Activated T-helper 1 cell treated with anti-CD3 and anti-CD28 coated beads, Interleukin-2, amount 50 U/mL, for 16 hours (primary cell): ENCODE measurements at places on chromosomes 16 and 17.

DNA sequence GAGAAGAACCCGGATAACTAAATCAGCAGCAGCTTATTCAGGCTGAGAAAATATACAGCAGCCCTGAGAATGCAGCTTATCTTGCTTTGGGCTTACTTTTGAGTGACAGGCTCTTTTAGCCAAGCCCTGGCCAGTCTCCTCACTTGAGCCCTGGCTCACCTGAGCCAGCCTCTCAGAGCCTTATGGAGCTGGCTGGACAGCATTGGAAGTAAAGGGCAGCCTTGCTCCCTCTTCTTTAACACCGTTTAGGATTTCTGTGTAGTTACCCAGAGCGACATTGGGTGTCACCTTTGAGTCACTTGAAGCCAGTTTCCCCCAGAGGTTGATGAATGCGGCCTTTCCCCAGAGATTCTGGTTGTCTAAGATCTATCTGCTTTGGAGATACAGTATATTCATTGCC lies 7.7 kb upstream of the NPIPB2 start:
- no peak for DNase-seq

GRCh38 chr17:9009096-9009495 lies 12.2 kb upstream of the NTN1 start:
- DNase-seq: no peak

DNA sequence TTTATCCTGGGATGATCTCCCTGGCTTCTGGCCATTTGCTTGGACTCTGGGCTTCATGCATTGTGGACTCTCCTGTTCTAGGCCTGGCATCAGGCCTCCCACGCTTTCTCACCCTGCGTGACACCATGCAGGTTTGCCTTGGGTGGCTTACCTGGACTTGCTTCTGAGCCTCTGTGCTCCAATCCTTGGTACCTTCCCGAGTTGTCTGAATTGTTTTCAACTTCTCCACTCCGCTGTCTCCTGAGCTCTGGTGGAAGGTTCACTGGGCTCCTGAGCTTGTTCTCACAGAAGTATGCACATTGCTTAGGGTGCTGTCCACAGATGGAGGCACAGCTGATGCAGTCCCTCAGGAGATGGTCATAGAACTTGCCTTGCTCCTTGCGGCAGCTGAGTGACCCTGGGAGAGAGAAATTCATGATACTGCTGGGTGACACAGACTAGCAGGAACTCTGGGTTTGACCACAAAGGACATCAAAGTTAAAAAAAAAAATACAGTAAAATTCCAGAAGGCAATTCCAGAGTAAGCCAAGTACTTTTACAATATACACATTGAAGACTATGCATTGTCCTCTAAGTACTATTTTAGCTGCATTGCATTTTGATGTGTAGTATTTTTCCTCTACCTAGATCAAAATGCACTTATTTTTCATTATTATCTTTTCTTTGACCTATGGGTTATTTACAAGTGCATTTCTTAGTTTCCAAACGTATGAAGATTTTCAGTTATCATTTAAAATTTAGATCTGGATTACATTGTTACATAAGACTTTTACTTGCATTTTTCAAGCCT lies 23.1 kb downstream of the TNFRSF13B start:
- no peak for DNase-seq

DNA sequence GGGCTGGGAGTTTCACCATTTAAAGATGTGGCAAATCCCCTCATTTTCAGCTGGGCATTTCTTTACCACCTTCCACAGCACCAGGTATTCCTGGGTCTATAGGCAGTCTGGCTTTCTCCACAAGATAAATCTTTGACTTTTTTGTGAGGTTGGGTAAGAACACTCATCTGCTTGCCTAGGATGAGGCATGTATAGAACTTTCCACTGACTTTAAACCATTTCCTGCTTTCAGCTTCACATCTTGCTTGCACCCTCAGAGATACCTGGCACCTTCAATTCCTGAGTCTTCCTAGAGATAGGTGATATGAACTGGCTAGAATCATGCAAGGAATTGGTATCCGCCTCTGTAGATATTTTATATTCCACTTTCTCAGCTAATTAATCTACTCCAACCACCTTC lies 27.9 kb downstream of the SMURF2 start:
- no peak for DNase-seq

- DNase-seq: no peak
Measured at GRCh38 chr16:4277987-4278513, 5.2 kb upstream of the TFAP4 start.

DNA sequence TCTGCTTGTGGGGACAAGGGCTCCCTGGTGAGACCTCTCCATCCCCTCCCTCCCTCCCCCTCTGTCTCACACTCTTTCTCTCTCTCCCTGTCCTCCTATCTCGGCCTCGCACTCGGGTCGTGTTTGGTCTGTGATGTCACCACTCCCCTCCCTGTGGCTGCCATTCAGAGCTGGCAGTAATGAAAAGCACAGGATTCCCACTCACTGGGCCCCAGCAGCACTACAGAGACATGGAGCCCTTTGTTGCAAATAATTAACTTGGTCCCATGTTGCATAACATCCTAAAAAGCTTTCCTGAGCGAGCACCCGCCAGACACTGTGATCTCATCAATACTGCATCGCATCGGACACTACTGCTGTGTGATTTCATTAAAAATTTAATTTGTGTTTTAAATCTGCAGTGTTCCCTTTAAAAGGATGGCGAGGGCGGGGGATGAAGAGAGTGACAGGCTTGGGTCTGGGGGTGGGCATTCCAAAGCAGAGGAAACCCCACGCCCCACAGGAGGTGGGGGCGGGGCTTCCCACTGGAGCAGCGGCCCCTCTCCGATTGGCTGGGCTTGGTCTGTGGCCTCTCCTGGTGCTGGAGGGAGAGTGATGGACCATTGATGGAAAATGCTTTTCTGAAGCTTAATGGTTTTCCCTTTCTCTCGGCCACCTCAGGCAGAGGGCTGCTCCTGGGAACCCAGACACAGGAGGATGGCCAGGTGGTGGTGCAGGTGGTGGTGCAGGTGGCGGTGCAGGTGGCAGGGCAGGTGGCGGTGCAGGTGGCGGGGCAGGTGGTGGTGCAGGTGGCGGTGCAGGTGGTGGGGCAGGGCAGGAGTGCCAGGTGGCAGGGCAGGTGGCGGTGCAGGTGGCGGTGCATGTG lies 15.3 kb upstream of the NPTX1 start:
- no peak for DNase-seq

DNA sequence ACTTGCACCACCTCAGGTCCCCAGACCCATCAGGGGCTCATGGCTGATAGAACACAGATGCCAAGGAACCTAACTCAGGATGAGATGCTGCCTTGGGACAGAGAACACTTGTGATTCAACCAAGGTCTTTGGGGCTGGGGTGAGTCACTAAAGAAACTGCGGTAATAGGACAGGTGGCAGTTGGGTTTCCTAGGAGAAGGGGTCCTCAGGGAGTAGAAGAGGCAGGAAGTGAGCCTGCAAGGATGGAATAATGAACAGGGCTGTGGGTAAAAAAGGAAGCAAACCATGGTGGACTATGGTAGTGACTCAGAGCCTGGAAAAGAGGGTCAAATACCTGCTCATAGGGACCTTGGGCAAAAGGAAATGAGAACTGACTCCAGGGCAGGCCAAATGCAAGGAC lies 6.5 kb upstream of the PNPO start:
- DNase-seq: no peak

- peak; percentile 85 for DNase-seq
Measured at GRCh38 chr17:42107597-42108576, 4.6 kb downstream of the DHX58 start.

DNA sequence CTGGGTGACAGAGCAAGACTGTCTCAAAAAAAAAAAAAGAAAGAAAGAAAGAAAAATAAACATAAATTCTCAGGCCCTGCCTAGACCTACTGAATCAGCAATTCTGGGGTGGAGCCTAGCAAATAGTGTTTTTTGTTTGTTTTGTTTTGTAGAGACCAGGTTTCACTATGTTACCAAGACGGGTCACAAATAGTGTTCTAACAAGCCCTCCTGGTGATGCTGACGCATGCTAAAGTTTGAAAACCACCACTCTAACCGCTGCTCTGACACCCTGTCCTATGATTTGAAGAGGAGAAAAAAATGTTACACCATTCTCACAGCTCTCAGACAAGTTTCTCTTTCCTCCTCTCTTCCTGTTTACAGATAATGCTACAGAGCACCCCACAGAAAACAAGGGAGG lies 1.5 kb downstream of the MRPL10 start:
- peak; percentile 29 for DNase-seq

- no peak for DNase-seq
Measured at GRCh38 chr17:39667262-39667944, 850 bp upstream of the PNMT start.

- DNase-seq: no peak
Measured at GRCh38 chr16:56324406-56324805, 100.9 kb downstream of the AMFR start.

GRCh38 chr16:89402962-89403361 lies 87.4 kb downstream of the ANKRD11 start:
- DNase-seq: no peak

- no peak for DNase-seq
Measured at GRCh38 chr16:69188236-69188549, 1.2 kb downstream of the SNTB2 start.

GRCh38 chr16:50309156-50309526 lies 42.8 kb downstream of the ADCY7 start:
- DNase-seq: peak; percentile 3

GRCh38 chr16:87635541-87636049 lies 33.3 kb downstream of the JPH3 start:
- DNase-seq: peak; percentile 46

GRCh38 chr16:60646631-60647030 lies 1389.6 kb downstream of the CDH8 start:
- DNase-seq: no peak

DNA sequence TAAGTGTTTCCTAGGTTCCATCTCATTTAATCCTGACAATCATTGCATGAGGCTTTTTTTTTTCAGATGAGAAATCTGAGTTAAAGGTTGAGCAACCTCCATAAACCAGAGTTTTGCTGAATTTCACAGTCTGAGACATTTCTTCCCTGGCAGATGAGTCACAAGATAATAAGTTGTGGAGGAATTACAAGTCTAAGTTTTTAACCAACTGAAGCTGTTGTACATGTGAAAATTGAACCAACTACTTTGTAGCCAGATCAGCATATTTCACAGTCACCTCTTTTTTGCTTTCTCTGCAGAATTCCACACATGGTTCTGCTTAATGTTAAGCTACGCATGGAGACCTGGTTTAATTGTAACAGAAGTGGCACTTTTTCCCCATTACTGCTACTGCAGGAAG lies 765.6 kb downstream of the CDH11 start:
- no peak for DNase-seq

DNA sequence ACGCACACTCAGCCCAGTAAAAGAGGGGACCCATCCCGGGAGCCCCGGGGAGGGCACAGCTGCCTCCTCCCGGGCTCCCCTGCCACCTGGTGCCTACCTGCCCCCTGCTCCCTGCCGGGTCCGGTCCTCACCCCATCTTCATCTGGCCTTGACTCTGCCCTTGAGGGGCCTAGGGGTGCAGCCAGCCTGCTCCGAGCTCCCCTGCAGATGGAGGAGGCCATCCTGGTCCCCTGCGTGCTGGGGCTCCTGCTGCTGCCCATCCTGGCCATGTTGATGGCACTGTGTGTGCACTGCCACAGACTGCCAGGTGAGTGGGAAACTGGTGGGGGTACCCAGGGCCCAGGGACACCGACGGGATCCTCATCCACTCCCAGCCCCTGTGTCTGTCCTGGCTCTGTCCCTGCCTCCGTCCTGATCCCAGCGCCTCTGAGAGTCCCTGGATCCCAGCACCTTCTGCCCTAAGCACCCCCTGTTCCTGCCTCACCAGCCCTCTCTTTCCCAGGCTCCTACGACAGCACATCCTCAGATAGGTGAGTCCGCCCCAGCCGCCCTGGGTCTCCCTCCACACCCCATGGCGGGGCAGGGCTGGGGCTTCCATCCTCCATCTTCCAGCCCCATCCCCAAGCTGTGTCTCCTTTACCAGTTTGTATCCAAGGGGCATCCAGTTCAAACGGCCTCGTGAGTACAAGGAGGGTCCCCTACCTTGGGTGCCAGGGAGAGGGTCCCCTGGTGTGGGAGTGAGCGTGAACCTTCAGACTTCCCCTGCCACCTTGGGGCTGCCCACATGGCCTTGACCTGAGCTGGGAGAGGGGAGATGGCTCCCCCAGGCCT lies 574 bp downstream of the LAT start:
- no peak for DNase-seq

- no peak for DNase-seq
Measured at GRCh38 chr16:3884398-3884797, 3.9 kb upstream of the CREBBP start.

- no peak for DNase-seq
Measured at GRCh38 chr17:39014795-39015545, 47.8 kb upstream of the FBXO47 start.

GRCh38 chr17:28030386-28030785 lies 12.1 kb upstream of the NLK start:
- no peak for DNase-seq

DNA sequence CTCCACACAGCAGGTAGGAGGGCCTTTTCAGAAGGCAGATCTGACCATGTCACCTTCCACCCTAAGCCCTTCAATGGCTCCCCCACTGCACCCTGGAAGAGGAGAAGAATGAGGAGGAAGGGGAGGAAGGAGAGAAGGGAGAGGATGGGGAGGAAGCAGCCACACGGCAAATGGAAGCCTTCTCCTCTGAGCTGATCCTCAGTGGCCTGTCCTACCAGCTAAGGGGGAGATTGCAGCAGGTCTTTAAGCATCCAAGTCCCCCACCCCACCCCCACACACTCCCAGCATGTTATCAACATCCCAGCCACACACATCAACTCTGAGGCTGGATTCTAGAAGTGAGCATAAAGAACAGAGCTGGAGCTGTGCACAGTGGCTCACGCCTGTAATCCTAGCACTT lies 46.2 kb upstream of the RBFOX3 start:
- DNase-seq: no peak

DNA sequence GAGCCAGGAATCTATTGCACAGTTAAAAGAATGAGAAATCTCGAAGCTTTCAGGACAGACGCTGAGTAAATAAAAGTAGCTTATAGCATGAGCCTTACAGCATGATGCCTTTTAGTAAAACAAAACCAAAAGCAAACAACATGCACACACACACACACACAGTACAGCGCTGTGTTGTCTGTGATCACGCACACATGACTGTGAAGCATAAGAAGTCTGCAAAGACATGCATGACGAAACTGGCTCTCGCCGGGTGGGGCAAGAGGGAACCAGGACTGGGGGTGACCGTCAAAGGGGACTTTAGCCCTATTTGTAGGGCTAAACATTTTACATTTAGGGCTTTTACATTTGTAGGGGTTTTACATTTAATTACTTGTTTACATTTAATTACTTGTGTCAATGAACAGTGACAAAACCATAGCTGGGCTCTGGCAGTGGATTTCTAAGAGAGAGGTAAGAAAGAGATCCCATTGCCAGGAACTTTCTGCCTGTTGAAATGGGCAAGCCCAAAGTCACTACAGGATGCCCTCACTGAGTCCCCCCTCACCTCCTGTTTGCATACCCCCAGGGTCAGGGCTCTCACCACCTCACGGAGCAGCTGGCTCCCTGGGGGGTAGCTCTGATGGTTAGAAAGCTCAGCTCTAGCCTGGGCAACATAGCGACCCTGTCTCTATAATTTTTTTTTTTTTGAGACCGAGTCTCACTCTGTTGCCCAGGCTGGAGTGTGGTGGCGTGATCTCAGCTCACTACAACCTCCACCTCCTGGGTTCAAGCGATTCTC lies 2.0 kb upstream of the TNFRSF13B start:
- no peak for DNase-seq
